ENCODE measurements at places on chromosomes 12 and 14.

- DNase-seq: no peak
These were observed 271.1 kb downstream of the RERGL start for GRCh38 chr12:17818931-17819330.

DNA sequence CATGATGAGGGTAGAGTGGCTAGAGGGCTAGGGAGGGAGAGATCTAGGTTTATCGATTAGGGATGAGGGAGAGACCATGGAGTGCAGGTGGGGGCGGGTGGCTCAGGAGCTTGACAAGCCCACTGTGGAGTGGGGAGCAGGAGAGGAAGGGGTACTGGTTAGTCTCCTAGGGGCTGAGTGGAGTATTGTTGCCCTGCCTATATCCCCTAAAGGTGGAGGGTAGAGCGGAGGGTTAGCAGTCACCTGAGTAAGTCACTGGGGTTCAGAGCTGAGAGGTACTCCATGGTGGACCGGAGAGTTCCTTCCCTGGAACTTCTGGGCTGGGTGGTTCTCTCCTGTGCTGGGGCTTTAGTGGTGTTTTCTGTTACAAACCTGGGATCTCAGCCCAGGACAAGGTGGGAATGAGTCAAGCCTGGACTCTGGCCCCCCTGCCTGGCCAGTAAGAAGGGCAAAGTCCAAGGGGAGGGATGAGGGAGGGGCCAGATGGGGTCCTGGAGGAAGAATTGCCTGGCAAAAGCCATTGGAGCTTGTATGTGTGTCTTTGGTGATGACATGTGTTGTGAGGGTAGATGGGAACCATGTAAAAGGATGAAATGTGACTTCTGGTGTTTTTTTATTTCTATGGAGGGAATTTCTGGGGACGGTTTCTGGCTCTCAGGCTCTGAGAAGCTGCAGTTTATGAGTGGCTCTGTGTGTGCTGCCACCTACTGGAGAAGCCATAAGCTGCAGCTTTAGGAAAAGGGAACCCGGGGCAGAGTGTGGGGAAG, at the start of gene CIDEB:
TSS of gene CIDEB (minus strand) at position 403 of the 767 bp plus-strand sequence. CDS start at position 284, 119 bp downstream.
- DNase-seq: no peak

DNA sequence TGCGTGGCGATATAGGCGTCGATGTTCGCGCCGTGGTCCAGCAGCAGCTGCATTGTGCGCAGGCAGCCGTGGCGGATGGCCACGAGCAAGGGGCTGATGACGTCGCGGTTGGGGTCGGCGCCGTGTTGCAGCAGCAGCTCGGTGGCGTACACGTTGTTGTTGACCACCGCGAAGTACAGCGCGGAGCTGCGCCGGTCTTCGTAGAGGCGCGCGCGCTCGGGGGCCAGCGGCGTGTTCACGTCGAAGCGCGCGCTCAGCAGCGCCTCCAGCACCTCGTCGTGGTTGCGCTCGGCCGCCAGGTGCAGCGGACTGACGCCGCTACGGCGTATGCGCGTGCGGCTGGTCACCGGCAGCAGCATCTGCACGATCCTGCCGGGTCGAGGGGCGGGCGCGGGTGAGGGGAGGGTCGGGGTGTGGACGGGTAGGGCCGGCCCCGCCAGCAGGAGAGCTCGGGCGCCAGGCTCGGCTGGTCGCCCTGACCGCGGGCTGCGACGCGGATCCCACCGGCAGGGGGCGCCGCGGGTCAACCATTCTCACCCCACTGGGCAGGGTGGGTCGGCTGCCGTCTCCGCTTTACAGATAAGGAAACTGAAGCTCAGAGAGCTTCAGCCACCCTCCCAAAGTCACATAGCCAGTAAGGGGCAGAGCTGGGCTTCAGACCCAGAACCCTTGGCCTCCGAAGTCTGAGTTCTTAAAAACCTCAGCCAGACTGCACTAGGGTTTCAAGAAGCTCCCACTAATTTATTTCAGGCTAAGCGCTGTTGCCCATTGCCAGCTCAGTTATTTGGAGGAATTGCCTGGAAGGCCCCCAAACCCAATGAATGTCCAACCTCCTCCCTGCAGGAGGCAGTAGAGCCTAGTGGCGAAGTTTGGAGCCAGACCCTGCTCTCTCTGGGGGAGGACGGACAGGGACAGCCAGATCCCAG, 12.4 kb downstream of the FAM181A start:
- no peak for DNase-seq

DNA sequence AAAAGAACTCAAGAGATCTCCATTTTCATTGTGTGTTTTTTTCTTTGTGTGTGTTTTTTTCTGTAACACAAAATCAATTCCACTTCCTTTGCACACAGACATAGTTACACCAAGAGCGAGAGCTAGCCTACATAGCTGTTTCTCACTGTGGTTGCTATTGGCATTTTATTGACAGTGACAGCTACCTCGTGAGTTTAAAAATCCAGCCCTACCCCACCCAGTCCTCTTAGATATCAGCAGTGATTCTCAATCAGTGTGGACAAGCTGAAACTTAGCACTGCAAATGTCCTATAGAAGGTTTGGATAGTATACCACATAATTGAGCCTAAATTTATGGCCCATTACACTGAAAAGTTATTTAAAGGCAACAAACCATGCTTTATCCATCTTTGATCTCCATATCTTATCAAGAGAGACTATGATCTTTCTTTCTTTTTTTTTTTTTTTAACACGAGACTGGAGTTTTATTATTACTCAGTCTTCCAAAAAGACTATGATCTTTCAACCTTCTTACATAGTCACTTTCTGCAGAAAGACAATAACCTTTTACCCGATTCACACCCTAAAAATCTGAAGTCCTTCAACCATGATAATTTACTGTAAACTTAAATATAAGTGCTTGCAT, 46.8 kb downstream of the ATP2B1 start:
- DNase-seq: no peak

DNA sequence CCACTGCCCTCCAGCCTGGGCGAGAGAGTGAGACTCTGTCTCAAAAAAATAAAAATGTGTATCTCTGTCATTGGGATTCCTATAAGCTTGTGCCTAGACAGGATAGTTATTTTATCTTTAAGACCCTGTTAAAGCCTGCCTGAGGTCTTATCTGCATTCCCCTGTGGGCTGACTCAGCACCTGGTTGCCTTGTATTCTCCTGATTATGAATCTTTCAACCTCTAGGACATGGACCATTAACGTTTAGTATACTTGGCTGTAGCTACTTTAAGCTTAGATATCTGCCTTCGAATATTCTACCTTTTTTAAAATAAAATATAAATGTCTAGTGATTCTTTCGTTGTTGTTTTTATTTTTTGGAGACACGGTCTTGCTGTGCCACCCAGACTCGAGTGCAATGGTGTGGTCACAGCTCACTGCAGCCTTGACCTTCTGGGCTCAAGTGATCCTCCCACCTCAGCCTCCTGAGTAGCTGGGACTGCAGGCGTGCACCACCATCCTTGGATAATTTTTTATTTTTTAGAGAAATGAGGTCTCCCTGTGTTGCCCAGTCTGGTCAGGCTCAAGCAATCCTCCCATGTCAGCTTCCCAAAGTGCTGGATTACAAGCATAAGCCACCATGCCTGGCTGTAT, 41.3 kb downstream of the RESF1 start:
- DNase-seq: no peak
